HCEC 1CT (cell line): ENCODE measurements at places on chromosomes 2 and 18.

- DNase-seq = no peak
Observed at GRCh38 chr2:24926602-24927252, 6.7 kb upstream of the ADCY3 start.

- no peak for DNase-seq
Observed at GRCh38 chr2:226207671-226208070, 591.9 kb downstream of the IRS1 start.

DNA sequence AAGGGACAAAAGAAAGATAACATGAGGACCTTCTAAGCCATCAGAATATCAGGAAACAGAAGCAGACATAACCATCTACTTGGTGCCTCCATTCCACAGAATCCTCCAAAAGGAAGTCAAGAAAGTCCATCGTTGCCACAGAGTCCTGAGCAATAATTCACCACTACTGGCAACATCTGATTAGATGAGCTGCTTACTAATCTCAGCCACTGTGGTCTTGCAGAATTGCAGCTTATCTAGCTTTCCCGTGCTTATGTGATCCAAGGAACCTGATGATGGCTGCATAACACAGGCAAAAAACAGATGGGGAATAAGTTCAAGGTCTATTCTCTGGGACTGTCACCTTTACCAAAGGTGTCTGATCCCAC lies 278.5 kb downstream of the AFF3 start:
- no peak for DNase-seq

GRCh38 chr18:68555879-68556301 lies 159.0 kb downstream of the TMX3 start:
- DNase-seq = peak; percentile 58

- DNase-seq = no peak
Observed at GRCh38 chr2:215370112-215370965, 58.5 kb downstream of the ATIC start.

DNA sequence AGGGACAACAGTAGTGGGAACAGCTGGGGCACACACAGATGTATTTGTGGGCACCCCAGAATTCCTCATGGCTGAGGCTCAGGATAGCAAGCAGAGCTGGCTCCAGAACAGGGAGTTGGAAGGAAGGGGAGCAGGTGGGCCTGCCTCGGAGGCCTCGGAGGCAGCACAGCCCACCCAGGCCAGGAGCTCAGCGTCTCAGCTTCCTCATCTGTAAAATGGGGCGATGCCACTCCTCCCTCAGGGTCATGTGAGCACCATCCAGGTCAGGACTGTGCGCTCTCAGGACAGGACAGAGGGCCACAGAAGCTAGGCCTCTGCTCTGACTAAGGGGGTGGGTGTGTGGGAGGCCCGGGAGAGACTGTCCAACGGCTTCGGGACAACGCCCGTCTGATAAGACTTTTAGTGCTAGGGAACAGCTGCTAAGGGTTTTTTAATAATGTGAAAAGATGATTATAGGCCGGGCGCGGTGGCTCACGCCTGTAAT lies 106.2 kb downstream of the HDAC4 start:
- DNase-seq = no peak

DNA sequence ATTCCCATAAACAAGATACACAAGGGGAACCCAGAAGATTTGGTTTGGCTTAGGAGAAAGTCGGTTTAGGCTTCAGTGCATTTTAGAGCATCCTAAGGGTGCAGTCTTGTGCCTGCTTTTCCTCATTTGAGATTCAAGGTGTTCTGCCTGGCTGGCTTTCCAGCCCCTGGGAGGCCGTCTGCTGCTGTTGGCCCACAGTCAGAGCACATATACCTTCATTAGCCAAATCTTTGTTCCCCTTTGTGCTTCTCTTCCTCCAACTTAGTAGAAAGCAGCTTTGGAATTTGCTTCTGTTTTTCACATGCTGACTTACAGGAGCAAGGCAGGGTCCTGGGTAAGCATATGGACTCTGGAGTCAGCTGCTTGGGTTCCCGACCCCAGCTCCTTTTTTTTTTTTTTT lies 477.1 kb upstream of the TCF4 start:
- DNase-seq = no peak

DNA sequence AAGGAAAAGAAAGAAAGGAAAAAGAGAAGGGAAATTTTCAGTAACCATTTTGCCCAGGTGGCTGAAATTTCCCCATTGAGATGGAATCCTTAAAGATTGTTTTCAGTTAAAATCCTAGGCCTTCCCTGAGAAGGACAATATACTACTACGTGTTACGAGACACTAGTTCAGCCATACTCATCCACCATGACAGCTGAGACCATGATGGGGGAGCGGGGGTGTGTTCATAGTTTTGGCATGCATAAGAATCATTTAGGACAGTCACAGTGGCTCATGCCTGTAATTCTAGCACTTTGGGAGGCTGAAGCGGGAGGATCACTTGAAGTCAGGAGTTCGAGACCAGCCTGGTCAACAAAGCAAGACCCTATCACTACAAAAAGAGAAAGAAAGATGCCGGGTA lies 28.0 kb downstream of the PLA2R1 start:
- no peak for DNase-seq

- DNase-seq = no peak
Observed at GRCh38 chr2:240236217-240237111, 96.0 kb upstream of the OTOS start.

DNA sequence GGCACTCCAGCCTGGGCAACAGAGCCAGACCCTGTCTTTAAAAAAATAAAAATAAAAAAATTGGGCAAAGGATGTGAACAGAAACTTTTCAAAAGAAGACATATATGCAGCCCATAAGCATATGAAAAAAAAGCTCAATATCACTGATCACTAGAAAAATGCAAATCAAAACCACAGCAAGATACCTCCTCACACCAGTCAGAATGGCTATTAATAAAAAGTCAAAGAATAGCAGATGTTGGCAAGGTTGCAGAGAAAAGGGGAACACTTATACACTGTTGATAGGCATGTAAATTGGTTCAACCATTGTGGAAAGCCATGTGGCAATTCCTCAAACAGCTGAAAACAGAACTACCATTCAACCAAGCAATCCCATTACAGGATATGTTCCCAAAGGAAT lies 204.1 kb upstream of the SRD5A2 start:
- DNase-seq = no peak

DNA sequence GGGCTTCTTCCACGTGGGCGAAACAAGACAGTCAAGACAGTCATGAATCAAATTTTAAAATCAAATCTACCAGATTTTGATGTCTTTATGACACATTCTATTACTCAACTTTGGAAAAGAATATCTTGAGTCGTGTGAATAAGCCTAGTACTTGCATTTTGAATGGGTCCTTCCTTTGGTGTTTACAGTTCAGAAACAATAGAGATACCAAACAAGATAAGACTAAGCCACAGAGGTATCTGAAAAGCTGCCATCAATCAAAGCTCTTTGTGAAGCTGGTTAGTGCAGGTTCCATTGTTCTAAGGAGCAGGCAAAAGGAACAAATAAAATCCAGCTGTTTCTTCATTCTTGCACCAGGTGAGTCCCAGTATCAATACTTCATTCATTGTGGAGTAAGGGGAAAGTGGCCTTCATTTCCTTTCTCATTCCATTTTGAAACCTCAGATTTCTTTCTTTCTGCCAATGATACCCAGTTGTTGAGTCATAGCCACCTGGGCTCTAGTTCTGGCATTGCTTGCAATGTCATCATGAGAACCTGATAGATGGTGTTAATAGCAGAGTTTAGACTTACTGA lies 151.7 kb upstream of the L3MBTL4 start:
- no peak for DNase-seq
